CD8-positive, alpha-beta memory T cell (primary cell): ENCODE measurements at places on chromosomes 4 and X.

DNA sequence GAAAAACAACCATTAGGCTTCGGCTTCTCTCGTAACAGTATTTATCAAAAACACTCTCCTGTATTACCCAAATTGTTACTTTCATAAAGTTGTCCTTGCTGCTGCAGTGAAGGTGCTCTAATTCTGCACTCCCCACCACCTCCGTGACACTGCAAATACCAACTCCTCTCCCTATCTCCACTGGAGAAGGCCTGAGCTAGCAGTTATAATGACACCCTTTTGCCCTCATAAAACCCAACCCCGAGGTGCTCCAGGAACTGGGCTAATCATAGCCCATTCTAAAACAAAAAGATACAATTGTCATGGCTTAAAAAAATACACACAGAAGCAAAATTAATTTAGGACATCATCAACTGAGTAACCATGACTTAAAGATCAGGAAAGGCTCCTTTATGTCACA, 59.2 kb downstream of the MAP7D2 start:
- no peak for DNase-seq

GRCh38 chrX:9884031-9884779, 83.0 kb upstream of the CLDN34 start:
- no peak for DNase-seq

- no peak for DNase-seq
These were observed 405.5 kb upstream of the NR3C2 start for GRCh38 chr4:148847544-148848255.

DNA sequence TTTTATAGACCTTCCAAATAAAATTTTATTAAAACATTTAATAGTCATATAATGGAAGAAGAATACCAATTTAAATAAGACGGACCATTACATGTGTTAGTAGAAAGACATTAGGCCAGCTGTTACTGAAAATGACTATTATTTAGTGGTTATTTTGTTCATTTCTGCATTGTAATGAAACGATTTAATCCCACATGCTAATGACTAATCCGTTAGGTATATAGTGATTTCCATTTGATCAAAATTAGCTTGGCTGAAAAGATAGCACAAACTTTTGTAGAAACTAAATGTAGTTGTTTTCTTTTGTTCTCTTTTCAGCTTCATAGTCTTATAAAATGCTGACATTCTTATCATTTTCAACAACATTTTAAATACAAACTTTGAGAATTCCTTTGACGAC, 556.1 kb upstream of the TENM3 start:
- no peak for DNase-seq
